ENCODE measurements at places on chromosomes 5 and 9.

DNA sequence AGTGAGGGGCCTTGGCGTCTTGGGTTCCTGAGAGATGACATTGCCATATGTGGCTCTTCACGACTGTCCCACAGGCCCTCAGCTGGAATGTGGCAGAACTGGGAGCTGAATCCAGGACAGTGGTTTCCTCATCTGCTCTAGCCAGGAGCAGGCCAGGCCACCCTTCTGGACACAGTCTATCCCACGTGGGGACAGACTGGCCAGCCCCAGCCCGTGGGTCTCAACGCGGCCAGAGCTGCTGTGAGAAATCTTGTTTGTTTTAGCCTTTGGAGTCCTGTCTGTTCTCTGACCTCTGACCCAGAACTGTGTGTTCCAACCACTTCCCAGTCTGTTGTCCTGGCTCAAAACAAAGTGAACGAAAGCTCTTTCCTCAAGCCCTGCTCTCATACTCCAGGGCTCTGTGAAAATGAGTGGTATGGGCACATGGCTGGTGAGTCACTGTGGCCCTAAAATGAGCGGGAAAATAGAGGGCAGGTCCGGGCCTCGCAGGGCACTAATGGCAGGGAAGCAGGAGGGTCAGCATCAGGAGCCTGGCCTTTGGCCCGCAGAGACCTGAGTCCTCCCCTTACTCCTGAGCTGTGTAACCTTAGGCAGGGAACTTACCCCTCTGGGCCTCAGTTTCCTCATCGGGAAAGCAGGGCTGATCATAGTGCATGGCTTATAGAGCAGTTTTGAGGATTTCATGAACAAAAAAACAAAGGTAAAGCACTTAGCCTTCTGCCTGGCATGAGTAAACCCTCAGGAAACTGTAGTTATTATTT lies 34.8 kb upstream of the GLRX start:
- DNase-seq: peak; percentile 28
- H3K27ac ChIP-seq: no peak overlapping the region
- no peak overlapping the region for H3K4me3 ChIP-seq
- H3K4me1 ChIP-seq: peaks cover 34% of the 10 kb centered on the region

DNA sequence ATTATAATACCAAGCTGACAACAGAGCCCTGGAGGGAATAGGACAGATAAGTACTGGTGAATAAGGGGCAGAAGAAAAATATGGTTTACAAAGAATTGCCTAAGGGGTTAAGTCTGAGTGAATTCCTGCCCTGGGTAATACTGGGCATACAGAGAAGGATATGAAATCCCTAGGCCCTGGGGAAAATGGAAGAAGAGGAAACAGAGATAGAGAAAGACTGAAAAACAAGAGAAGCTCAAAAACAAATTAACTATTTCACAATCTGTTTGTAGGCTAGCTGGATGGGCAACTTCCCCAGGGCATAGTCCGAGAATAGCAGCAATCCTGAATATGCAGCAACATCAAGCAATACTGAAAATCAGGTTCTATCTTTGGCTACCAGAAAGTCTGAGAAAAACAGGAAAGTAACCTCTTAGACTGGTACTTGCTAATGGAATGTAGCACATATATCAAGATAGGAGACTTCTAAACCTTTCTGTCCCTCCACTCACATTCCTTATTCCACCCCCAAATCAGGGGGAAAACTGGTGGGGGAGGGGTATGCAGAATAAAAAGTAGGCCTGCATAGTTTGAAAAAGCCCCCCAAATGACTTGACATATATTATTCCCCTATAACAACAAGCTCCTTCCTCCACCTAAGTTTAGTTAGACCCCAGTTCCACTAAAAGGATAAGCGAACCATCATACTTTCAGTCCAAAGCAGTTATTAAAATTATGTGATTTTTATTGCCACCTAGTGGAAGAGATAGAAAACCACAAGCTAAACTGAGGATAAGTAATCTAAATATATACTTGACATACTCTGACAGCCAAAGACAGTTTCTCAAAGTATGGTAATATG lies 20.6 kb downstream of the SLC38A9 start:
- no peak for DNase-seq
- no peak overlapping the region for H3K27ac ChIP-seq
- no peak overlapping the region for H3K4me3 ChIP-seq
- H3K36me3 ChIP-seq: no peaks in the 10 kb centered on the region

DNA sequence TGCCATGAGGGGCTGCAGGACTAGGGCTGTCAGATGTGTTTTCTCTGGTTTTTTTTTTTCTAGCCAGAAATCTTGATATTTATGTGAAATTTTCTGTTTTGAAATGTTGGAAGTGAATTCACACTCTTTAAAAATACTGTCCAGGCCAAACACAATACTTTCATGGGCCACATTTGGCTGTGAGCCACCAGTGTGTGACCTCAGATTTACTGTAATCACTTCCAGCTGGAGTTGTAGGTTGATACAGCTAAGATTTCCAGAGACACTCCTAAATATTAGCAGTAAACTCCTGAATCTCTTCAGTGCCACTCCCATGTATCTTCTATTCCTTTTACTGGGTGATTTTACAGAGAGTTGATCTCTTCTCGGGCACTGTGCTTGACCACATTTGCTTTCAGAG lies 92.2 kb upstream of the CKMT2 start:
- no peak overlapping the region for H3K4me3 ChIP-seq
- H3K27ac ChIP-seq: no peak overlapping the region
- no peaks in the 10 kb centered on the region for H3K27me3 ChIP-seq
- no peak for DNase-seq

- peaks cover 3% of the 10 kb centered on the region for H3K36me3 ChIP-seq
- H3K27ac ChIP-seq: no peak overlapping the region
- no peak for DNase-seq
- H3K27me3 ChIP-seq: no peaks in the 10 kb centered on the region
- H3K4me1 ChIP-seq: peaks cover 63% of the 10 kb centered on the region
- H3K4me3 ChIP-seq: no peak overlapping the region
These were observed 7.7 kb downstream of the ARHGAP26 start for GRCh38 chr5:142777850-142778249.

DNA sequence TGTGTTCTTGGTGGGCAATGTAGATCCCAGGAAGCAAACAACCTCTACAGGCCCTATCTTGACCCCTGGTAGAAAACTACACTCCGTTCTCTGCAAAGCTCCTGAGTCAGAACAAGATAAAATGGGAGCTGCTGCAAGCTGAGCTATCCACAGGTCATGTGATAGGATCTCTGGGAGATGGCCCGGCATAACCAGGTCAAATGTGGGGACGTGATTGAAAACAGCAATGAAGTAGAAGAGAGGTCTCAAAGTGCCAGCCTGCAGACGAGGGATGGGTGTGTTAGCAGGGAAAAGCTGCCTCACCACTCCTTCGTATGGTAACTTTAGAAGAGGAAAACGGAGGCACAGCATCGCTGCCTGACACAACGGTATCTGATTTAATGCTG lies 25.0 kb downstream of the NRG2 start:
- DNase-seq: no peak
- peaks cover 4% of the 10 kb centered on the region for H3K27me3 ChIP-seq
- no peak overlapping the region for H3K4me3 ChIP-seq
- H3K4me1 ChIP-seq: no peaks in the 10 kb centered on the region
- no peak overlapping the region for H3K27ac ChIP-seq

- peak; percentile 39 for DNase-seq
- H3K27me3 ChIP-seq: no peaks in the 10 kb centered on the region
- peak overlapping the region; percentile 78 for H3K4me3 ChIP-seq
- H3K36me3 ChIP-seq: peaks cover 35% of the 10 kb centered on the region
These were observed 9.0 kb upstream of the PHF2 start for GRCh38 chr9:93567271-93567959.

- DNase-seq: no peak
- H3K27me3 ChIP-seq: peaks cover 32% of the 10 kb centered on the region
- peaks cover 4% of the 10 kb centered on the region for H3K4me1 ChIP-seq
- H3K4me3 ChIP-seq: peak within 1 kb of the TSS; percentile 60
- H3K27ac ChIP-seq: no peak within 1 kb of the TSS
These were observed at the start of gene CTSL for GRCh38 chr9:87725900-87726709. Gene CTSL, plus strand, starts transcription at chr9:87726119. Its CDS starts 1,485 bp downstream, at chr9:87727604.

DNA sequence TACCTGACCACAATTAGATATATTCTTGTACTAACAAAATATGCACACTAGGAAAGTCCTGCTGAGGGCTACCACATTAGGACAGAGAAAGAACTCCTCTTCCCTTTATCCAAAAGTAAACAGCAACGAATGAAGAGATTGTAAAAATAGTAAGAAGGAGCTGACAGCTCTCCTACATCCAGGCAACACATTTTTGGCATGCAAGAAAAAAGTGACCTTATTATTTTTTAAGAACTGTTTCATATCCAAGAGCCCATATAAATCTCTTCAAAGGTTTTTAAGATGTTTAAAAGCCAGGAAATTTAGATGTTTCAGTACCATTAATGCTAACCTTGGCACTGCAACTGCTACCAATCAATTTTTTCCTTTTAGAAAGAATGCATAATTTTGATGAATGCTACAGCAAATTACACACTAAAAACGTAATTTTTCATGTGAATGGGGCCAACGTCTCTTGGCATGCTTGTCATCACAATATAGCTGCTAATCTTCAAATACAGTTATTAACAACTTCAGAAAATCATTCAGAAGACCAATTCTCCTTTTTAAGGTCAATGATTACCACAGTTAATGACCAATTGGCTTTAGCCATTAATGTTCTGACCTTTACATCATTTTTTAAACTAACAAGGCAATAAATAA lies 132.0 kb downstream of the FBXL17 start:
- no peaks in the 10 kb centered on the region for H3K4me1 ChIP-seq
- H3K36me3 ChIP-seq: peaks cover 1% of the 10 kb centered on the region
- no peak for DNase-seq
- no peaks in the 10 kb centered on the region for H3K27me3 ChIP-seq

DNA sequence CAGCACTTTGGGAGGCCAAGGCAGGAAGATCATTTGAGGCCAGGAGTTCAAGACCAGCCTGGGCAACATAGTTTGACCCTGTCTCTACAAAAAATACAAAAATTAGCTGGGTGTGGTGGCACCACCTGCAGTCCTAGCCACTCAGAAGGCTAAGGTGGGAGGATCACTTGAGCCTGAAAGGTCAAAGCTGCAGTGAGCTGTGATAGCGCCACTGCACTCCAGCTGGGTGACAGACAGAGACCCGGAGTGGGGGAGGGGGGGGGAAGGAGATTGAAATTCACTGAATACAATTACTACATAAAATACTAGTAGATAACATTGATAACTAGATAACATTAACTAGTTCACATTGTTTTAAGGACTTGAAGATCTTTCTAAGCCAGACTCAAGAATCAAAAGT lies 345.6 kb downstream of the BNC2 start:
- H3K4me1 ChIP-seq: no peaks in the 10 kb centered on the region
- no peak overlapping the region for H3K27ac ChIP-seq
- DNase-seq: no peak
- no peak overlapping the region for H3K4me3 ChIP-seq
- H3K36me3 ChIP-seq: no peaks in the 10 kb centered on the region

GRCh38 chr5:133468596-133468995 lies 143.7 kb downstream of the FSTL4 start:
- DNase-seq: no peak
- H3K4me1 ChIP-seq: no peaks in the 10 kb centered on the region
- no peaks in the 10 kb centered on the region for H3K36me3 ChIP-seq
- no peak overlapping the region for H3K27ac ChIP-seq
- no peak overlapping the region for H3K4me3 ChIP-seq
- H3K27me3 ChIP-seq: peaks cover 13% of the 10 kb centered on the region

- H3K4me3 ChIP-seq: no peak overlapping the region
- peaks cover 72% of the 10 kb centered on the region for H3K36me3 ChIP-seq
- H3K4me1 ChIP-seq: peaks cover 23% of the 10 kb centered on the region
- H3K27me3 ChIP-seq: no peaks in the 10 kb centered on the region
- H3K27ac ChIP-seq: no peak overlapping the region
- DNase-seq: no peak
These were observed 20.7 kb downstream of the SKP2 start for GRCh38 chr5:36172599-36172998.

- peaks cover 30% of the 10 kb centered on the region for H3K36me3 ChIP-seq
- peak overlapping the region; percentile 60 for H3K4me3 ChIP-seq
- no peaks in the 10 kb centered on the region for H3K27me3 ChIP-seq
- H3K4me1 ChIP-seq: peaks cover 90% of the 10 kb centered on the region
- no peak for DNase-seq
These were observed 17.4 kb upstream of the TNFAIP8 start for GRCh38 chr5:119338326-119338946.

DNA sequence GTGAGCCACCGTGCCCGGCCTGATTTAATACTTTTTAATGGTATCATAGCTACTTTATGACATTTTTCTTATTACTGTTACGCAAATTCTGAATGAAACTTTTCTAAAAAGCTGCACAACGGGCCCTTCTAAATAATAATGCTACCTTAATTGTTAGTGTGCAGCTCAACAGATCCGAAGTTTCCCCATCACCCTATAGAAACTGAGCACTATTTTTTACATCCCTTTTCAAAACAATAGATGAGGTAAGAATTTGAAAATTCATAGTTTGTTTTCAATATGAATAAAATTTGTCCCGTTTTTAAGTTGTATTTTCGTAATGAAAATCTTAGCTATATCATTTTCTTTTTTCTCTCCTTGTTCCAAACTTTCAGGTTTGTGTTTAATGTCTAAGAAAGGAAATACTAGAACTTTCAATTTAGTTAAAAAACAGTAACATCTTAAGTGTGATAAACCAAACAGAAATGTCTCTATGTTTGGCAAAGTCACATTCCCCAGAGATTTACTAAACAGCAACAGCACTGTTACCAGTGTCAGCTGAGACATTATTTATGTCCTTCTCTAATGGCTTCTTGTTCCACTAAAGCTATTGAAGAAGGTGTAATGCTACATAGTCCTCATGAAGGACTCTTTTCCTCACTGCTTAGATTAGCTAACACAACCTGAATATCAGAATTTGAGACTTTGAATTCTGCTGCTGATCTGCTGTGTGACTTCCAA lies 22.9 kb downstream of the KIF2A start:
- DNase-seq: no peak
- H3K4me1 ChIP-seq: peaks cover 73% of the 10 kb centered on the region
- H3K27me3 ChIP-seq: no peaks in the 10 kb centered on the region
- peak overlapping the region; percentile 14 for H3K27ac ChIP-seq
- H3K4me3 ChIP-seq: no peak overlapping the region
- peaks cover 40% of the 10 kb centered on the region for H3K36me3 ChIP-seq

DNA sequence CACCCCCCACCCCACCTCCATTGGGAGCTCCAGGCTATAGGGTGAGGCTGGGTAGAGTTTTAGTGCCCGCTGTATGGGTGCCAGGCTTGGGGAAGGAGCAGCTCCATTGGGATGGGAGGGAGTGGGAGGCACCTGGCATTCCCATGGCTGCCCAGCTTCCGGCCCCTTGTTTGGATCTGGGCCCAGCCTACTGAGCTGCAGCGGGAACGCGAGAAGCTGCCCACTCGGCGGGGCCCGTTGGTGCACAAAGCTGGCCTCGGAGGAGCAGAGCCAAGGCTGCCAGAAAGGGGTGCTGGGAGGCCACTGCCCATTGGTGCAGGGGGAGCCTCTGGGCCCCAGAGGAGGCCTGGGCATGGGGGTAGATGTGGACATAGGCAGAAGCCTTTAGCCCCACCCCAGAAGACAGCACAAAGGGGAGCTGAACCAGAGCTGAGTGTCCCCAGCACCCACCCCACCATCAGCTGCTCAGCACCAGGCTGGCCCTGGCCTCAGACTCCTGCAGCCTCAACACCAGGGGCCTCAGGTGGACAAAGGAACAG lies 4.4 kb downstream of the LCN9 start:
- H3K4me1 ChIP-seq: no peaks in the 10 kb centered on the region
- DNase-seq: no peak

- peaks cover 18% of the 10 kb centered on the region for H3K27me3 ChIP-seq
- H3K27ac ChIP-seq: no peak overlapping the region
- H3K4me1 ChIP-seq: no peaks in the 10 kb centered on the region
- no peaks in the 10 kb centered on the region for H3K36me3 ChIP-seq
- H3K4me3 ChIP-seq: no peak overlapping the region
- DNase-seq: peak; percentile 25
These were observed 153.8 kb downstream of the COL23A1 start for GRCh38 chr5:178436326-178436940.

- no peak overlapping the region for H3K27ac ChIP-seq
- H3K36me3 ChIP-seq: no peaks in the 10 kb centered on the region
- DNase-seq: no peak
- H3K4me3 ChIP-seq: no peak overlapping the region
These were observed 241.2 kb downstream of the FAM114A2 start for GRCh38 chr5:153797484-153797883.

All from activated CD8-positive, alpha-beta memory T cell treated with anti-CD3 and anti-CD28 coated beads, Interleukin-2, amount 10 ng/mL, durations not matched to agents 7 days and 5 days (primary cell).